Aorta (tissue), 5 donors: ENCODE measurements at places on chromosomes 2 and 18.
A peak's percentile ranks its signal among the peaks of the same experiment; 100 is the strongest.

- DNase-seq = no peak
Measured at GRCh38 chr2:27218614-27219013, 1.4 kb downstream of the CAD start.

DNA sequence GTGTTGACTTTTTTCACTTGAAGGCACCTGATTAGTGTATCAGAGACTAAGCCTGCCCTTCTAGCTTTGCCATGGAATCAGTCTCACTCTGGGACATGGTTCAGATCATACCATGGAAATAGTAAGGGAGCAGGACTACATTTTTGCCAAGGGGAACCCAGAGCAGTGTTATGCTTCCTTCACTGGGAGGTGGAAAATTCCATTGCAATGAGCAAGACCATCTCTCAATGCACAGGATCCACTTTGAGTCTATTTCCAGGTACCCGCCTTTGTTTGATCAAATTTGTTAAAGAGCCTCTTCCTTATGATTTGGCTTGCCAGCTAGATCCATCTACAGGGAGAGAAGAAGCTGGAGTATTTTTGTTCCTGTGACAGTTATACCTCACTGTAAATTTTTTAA is 395.8 kb downstream of the MTX2 start:
- no peak for DNase-seq

DNA sequence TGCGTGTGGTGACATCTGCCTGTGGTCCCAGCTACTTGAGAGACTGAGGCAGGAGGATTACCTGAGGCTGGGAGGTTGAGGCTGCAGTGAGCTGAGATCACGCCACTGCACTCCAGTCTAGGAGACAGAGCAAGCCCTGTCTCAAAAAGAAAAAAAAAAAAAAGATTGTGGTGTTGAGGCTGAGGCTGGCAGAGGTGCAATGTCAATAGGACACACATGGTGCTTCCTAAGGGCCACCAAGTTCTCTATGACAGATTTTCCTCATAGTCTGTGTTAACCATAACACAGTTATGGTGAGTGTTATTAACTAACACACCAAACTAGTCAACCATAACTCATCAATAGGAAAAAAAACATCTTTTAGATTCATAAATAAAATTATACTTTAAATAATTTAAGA is 494.4 kb downstream of the TMX3 start:
- DNase-seq = no peak

- no peak for DNase-seq
Measured at GRCh38 chr2:195995499-195995898, 73.1 kb downstream of the DNAH7 start.

- no peak for DNase-seq
Measured at GRCh38 chr18:32922951-32923430, 150.2 kb upstream of the KLHL14 start.

DNA sequence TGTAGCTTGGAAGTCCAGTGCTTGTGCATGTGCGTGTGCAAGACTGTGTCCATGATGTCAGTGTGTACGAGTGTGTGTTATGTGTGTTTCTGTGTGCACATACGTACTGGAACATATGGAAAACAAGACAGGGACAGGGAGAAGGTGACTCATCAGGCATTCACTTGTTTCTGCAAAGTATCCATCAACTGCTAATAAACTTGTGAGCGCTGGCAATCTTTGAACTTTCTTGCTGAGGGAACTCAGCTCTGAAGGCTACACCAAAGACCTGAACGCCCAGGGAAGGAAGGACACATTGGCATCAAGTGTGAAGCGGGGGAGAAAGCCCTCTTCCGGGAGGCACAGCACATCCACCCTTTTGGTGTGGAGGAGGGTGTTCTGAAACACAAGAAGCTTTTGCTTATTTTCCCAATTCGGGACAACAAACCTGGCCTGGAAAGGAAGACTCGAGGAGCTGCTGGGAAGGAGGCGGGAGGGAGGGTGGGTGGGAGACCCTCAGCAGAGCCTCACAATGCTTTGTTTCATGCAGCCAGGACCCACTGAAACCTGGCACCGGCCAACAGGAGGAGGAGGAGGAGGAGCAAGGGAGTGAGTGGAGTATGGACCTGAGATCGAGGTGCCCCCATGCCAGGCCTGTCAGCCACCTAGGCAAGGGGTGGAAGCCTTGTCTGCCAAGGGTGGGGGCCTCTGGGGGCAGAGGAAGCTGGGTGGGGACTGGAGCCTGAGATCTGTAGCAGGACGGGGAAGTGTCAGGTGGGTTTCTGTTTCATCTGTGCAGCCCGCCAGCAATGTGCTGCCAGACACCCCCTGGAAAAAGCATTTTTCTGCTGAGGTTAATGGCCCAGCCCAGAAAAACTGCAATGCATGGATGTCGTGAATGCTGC is 26.8 kb downstream of the SMAD7 start:
- DNase-seq = no peak

GRCh38 chr18:9919564-9920232 is 5.9 kb downstream of the VAPA start:
- no peak for DNase-seq

DNA sequence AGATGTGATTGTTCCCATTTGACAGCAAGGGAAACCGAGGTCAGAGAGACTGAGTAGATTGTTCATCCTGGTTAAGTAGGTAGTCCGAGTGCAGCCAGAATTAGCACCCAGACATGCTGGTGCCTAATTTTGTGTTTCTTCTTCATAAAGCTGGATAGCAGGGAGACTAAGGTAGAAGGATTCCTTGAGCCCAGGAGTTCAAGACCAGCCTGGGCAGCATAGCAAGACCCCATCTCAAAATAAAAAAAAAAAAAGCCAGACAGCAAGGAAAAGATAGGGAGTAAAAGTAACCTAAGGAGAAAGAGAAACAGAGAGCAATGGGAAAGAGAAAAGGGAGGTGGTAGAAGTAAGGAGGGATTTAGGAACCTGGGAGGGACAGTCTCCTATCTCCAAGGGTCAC is 120.6 kb downstream of the PRKCE start:
- no peak for DNase-seq

DNA sequence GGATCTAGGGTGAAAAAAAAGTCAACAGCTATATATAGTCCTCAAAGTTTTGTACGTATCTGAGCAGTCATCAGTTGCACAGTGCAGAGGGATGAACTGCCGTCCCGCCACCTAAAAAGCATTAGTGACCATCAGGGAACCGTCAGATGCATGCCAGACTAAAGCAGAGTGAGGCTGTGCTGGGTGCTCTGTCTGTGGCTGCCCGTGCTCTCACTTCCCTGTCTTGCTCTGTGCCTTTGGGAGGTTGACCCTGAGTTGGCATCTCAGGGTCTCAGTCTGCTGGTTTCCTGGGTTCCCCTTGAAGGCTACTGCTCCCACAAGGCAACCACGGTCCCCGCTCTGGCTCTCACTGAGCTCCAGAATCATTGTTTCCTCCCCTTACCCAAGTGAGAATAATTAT is 11.1 kb downstream of the CLUL1 start:
- no peak for DNase-seq

GRCh38 chr2:95043300-95044093 is 18.0 kb downstream of the MAL start:
- peak; percentile 85 for DNase-seq

GRCh38 chr18:46324087-46324955 is 220.1 kb downstream of the HAUS1 start:
- no peak for DNase-seq

DNA sequence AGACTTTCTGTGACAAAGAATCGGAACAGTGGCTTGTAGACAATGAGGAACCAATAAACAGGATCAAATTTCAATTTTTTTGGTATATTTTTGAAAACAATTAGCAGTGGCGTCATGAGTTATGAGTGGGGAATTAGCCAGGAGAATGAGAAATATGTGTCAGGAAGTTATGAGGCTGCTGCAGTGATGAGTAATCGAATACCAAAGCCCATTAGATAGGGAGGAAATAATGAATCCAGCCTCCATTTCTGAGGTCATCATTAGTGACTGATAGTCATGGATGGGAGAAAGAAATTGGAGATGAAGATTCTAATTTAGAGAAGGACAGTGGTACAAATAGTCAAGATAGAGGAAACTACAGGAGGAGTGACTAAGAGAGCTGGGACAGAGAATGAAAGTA is 673.1 kb upstream of the VRK2 start:
- no peak for DNase-seq

- no peak for DNase-seq
Measured at GRCh38 chr18:70368903-70369302, 80.1 kb downstream of the SOCS6 start.

GRCh38 chr2:40556293-40556692 is 104.4 kb upstream of the SLC8A1 start:
- DNase-seq = no peak

DNA sequence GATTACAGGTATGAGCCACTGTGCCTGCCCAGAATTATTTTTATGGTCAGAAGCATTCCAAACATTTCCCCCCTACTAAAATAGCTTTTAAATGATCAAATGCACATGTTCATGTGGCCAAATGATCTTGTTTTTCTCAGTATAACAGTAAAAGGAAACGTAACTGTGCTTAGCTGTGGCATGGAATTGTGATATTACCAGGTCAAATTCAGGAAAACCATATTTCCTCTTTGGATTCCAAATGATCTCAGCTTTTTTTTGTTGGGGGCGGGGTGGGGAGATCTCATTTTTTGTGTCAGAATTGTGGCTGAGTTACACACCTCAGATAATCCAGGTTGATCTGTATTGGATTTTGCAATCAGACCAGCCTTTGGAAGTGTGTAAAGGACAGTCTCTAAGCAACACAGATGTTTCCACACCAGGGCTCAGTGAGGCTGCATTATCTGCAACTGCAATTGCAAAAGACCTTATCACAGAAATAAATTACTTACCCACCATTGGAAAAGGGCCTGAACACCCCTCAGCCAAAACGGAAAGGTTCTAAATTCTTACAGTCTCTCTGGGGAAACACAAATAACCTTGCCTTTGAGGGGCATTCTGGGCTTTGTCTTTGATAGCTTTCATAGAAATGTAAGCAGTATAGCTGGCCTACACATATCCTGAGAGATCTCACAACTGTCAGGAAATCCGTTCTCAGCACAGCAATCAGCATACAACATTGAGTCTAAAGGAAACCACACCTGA is 8.4 kb downstream of the CASP10 start:
- DNase-seq = no peak

GRCh38 chr2:28449488-28450395 is 46.1 kb upstream of the PLB1 start:
- DNase-seq = no peak

GRCh38 chr2:173523497-173523896 is 168.8 kb downstream of the CDCA7 start:
- DNase-seq = no peak

GRCh38 chr2:63056107-63057050 is 5.7 kb downstream of the OTX1 start:
- DNase-seq = peak; percentile 78

- DNase-seq = no peak
Measured at GRCh38 chr2:168255866-168256265, 8.5 kb upstream of the STK39 start.

DNA sequence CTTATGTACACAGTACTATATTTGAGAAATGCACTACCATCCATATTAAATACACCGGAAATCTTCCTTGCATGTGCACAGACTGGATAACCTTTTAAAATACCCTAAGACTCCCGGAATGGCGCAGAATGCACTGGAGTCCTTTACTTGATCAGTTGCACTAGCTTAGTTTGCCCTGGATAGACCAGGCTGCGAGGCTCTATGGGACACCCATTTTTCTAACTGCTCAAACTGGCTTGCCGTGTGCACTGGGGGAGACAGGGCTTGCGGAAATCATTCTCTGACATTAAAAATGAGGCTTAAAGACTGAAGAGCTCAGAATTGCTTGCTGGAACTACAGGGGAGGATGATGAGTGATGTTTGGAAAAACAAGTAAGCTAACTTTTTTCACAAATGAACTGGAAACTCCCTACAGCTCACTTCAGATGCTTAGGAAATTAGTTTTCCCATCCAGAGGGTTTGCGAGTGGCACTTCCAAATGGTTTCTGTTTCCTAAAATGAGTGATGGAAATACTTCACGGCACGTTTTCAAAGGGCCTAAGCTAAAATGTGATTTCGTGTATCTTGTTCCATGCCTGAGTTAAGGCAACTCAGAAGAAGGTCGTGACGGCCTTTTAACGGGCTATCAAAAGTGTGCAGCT is 2.7 kb downstream of the NCK2 start:
- no peak for DNase-seq

DNA sequence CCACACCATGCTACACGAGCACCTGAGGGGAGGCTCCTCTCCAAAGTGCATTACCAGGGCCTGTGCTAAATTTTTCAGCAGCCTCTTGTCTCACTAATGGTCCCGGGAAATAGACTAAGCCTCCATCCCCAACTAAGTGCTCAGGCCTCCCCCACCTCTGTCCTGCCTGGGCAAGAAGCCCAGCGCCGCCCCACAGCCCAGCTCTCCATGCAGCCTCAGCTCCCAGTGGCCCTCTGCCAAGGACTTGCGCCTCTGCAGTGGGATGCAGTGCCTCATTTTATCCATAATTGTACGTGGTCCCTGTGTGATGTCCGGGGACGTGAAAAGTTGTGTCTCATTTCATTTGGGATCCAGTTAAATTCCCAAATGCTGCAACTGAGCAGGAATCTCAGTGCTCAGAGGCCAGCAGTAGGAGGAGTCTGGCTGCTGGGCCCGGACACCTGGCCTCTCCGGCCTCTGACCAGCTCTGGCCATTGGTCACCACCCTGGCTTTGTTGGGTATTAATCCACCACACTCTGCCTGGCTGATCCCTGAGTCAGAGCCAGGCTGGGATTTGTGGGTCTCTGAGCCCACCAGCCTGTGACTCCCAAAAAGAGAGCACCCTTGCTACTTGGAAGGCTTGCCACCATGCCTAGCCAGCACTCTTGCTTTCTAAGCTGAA is 11.4 kb upstream of the STEAP3 start:
- no peak for DNase-seq

GRCh38 chr18:55647331-55647730 is 59.3 kb upstream of the TCF4 start:
- no peak for DNase-seq

DNA sequence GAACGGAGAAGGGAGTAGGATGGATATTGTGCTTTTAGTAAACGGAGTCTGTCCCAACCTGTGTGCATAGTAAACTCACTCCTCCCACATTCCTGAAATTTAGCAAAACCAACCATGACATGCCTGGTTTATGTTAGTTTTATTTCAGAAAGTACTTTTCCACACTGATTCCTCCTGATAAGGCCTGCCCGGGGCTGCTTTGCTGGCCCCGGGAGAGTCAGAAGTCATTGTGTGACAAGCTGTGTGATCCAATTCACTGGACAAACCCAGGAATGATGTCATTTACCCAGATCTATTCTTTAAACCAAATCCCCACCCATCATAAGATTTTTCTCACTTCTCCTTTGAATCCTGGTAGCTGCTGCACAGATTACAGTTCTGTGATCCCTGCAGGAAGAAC is 109.0 kb downstream of the SETBP1 start:
- no peak for DNase-seq

- DNase-seq = peak; percentile 52
Measured at GRCh38 chr2:96091711-96092572, 24.4 kb downstream of the ADRA2B start.

- no peak for DNase-seq
Measured at GRCh38 chr2:195766691-195767090, 109.7 kb downstream of the SLC39A10 start.

GRCh38 chr2:236321415-236321814 is 57.2 kb upstream of the ASB18 start:
- DNase-seq = no peak

GRCh38 chr2:230796280-230796862 is 68.4 kb upstream of the ITM2C start:
- DNase-seq = no peak
